ENCODE measurements at places on chromosomes 1 and 21.

- no peak for DNase-seq
Measured at GRCh38 chr1:45444609-45445131, 46.3 kb downstream of the TESK2 start.

DNA sequence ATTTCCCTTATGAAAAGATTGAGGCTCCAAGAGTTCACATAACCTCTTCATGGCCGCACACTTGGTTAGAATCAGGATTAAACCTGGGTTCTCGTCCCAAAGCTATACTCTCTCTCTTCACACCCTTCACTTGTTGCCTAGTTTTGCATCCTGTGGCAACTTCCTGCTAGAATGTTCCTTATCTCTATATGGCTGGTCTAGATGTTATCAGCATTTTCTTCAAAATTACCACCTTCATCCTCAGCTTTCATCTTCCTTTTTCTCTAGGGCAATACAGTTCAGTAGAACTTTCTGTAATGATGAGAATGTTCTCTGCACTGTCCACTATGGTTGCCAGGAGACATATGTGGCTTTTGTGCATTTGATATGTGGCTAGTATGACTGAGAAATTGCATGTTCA lies 31.1 kb upstream of the BCAR3 start:
- no peak for DNase-seq

DNA sequence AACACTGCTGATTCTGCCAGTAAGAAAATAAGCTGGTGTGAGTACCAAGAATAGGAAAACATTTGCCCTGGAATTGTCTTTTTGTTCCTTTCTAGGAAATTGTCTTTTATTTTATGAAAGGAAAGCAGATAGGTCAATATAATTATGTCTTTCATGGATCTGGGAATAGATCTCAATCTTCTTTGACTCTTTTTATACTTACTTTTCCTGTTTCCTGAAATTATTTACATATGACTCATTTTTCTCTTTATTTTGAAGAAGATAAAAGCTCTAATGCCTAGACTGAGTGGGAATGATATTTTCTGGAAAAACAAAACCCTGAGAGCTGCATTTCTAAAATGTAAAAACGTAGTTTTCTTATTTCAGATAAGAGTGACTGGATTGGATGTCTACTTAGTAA lies 100.1 kb downstream of the MAN1A2 start:
- DNase-seq: peak; percentile 36

- DNase-seq: no peak
Measured at GRCh38 chr21:43012596-43012995, 38.2 kb downstream of the PKNOX1 start.

DNA sequence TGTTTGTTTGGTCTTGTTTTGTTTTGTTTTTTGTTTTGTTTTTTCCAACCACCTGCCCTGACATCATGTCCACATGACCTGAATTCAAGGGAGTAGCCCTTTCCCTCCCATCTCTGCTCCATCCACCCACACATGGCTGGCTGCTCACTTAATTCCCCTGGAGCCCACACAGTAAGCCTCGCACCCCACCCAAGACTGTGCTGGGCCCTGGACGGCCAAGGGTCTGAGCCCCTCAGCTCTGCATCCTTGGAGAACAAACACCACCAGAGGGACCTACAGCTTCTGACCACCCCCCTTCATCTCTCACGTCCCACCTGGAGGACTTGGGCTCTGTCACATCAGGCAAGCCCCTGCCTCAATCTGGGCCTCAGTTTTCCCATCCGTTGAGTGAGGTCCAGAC lies 39.1 kb downstream of the MATN1 start:
- DNase-seq: no peak

DNA sequence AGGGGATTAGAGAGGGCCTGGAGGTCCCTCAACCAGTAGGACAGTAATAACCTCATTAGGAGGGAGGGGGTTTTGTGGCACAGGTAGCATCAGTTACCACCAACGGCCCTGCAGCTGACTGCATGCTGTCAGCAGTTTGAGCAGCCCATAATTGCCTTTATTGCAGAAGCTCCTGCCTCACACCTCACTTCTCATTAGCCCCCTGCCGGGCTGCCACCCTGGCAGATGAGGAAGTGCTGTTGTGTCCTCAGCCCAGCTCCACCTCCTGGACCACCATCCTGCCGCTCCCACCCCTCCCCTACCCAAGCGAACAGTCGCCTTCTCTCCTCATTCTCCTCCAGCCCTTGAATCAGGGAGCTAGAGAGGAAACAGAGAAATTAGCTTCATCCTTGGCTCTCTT lies 237.4 kb downstream of the LMX1A start:
- DNase-seq: no peak

DNA sequence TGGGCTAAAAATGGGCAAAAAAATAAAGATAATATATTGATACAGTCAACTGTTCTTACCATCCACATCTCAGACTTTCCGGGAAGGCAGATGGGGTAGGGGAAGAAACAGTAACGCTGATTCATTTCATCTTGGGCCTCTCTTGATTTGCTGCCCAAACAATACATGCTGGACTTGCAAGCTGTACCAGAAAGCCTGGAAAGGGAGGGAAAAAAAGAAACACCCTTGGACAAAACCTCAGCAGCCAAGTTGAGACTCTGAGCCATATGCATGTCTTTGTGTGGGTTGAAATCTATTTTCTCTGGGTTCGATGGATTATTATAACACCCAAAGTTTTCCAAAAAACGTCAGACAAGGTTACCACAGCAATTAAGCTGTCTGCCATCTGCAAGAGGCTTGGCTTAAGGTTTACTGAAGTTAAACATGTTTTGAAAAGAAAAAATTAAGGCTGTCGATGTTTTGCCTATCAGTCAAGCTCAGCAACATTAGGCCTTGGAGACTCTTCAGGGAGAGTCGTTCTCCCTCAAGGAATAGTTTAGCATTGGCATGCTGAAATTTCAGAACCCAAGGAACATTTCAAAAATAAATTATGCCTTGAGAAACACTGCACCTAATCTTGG lies 71.2 kb downstream of the PSMG1 start:
- no peak for DNase-seq

DNA sequence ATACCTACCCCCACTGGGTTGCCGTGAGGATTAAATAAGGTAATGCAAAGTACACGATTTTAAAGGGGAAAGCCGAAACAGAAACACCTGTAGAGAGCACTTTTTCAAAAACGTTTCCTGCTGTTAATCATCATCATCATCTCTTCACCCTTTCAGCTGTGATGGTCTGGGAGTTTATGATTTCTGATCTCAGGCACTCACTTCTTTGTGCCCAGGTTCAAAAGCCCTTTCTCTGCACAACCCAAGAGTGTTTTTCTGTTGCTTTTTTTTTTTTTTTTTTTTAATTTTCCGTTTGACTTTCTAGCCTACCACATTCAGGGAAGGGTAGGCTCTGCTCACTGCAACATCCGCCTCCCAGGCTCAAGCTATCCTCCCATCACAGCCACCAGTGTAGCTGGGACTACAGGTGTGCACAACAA lies 936 bp upstream of the UBXN11 start:
- DNase-seq: no peak

- no peak for DNase-seq
Measured at GRCh38 chr1:26913754-26914619, at the start of gene NR0B2. Gene NR0B2, minus strand, starts transcription at chr1:26913975. Its CDS starts 35 bp downstream, at chr1:26913940.

GRCh38 chr1:89037186-89037585 lies 14.5 kb upstream of the GBP3 start:
- no peak for DNase-seq

GRCh38 chr21:35352066-35352770 lies 303.1 kb upstream of the RUNX1 start:
- DNase-seq: no peak

DNA sequence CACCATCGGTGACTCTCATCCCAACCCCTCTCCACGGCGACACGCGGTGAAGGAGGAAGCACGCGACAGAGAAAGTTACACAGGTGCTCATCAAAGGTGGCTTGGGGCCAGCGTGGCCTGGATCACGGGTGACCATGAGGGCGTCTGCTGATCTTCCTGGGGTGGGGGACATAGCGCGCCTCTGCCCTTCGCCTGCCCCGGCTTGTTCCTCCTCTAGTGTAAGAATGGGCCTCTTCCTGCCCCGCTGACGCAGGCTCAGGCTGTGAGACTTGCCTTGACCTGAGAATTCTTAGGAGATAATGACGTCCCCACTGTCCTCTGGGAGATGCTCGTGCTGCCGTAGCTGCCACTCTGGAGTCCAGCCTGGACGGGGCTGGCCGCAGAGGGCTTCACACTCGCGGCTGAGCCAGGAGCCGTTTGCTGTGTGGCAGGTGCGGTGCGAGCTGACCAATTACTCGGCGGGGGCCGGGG lies 39.0 kb upstream of the TMEM52 start:
- no peak for DNase-seq

- no peak for DNase-seq
Measured at GRCh38 chr1:73366734-73367413, 831.1 kb downstream of the LRRIQ3 start.

DNA sequence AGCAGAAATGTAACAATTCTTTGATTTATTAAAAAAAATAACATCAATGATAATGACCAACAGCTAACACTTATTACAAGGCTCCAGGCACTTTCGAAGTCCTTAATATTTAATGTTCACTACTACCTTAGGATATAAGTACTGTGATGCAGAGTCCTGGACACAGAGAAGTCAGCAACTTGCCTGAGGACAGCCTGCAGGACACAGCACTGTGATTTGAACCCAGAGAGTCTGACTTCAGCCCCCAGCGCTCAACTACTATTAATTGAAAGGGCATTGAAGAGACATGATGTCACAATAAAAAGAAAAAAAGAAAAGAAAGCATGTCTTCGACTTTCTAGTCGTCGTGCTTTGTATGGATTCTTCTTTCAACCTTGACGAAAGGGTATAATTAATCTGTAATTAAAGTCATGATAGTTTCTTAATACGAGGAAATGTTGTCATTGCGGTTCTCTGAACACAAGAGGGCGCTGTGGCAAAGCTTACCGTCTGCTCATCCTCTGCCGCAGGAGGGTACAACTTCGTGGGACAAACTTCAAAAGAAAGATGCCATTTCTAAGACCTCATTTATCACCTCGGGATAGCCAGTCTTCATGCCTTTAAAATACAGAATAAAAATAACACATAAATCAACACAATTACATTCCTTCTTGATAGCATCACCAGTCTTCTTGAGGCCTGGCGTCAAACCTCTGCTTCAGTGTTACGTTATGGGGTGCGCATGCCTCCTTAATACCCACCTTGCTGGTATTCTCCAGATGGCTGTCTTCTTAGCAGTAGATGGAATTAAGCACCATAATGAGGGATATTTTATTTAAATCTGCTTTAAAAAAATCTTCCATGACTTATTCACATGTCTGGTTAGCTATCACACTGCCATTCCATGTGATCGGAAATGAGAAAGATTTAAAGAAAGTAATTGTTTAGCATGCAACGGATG lies 240.1 kb downstream of the DISC1 start:
- peak; percentile 60 for DNase-seq

GRCh38 chr1:203567596-203567995 lies 59.0 kb upstream of the ATP2B4 start:
- no peak for DNase-seq

DNA sequence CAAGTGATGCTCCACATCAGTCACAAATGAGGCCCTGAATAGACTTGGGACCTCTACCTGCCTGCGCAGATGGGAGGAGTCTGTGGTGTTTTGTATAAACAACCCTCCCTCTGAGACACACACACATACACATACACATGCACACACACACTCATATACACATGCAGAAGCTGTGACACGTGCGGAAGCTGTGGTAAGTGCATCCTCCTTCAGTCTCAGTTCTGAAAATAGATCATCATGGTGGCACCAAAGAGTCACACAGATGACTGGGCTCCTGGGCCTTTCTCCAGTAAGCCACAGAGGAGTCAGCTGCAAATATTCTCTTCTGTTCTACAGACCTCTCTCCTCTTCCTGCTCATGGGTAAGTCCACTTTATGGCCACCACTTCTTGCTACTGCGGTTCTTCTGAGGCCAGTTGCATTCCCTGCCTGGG lies at the start of gene LY9:
Gene LY9, plus strand, starts transcription at position 224 of the 433 bp plus-strand sequence. Its CDS starts 14 bp downstream, at position 238.
- no peak for DNase-seq

DNA sequence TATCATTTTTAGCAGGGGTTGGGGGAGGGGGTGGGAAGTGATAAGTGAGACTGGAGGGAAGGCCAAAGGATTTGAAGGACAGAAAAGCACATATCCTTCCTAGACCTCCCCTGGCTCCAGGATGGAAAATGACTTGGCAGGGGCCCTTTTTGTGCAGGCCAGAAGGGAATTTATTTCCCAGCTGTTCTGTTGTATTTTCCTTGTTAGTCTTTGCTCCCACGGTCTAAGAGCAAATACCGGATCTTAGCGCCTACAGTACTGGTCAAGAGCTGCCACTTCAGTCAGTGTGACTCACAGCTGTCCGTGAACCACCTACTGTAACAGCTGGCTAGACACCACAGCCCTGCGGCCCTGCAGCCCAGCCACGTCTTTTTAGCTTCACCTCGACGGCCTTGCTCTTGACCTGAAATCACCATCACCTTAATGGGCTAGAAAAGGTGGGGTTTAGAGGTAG lies 51.0 kb upstream of the ERRFI1 start:
- DNase-seq: peak; percentile 60

DNA sequence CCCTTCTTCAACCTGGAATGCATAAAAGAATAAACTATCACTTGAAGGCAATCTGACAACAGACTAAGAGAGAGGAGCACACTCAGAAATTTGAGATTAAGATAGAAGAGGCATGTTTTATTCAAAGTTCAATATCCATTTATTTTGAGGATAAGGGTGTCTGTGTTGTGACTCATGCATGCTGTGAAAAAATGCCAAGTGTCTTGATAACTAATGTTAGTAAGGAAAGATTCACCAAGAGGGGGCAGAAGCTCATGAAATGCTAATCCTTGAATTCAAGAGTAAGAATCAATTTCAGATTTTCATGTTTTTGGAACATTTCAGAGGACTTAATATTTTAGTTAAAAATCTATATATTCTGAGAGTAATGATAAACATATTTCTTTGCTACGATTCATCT lies 94.0 kb downstream of the IFI44 start:
- DNase-seq: no peak

DNA sequence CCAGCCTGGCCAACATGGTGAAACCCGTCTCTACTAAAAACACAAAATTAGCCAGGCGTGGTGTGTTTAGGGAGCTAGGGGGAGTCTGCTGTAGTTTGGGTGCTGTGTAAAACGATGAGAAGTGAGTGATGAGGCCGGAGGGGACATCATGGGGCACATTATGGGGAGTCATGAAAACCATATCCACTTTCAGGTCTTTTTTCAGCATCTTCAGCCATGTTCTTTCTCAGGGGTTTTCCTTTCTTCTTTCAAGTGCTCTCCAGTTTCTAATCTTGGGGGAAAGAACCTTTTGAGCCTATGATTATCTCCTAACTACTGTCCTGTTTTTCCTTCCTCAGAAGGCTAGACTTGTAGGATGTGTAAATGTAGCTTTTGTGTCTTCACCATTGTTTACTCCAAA lies 14.4 kb downstream of the KDM4A start:
- no peak for DNase-seq

GRCh38 chr1:177007437-177008161 lies 156.9 kb downstream of the ASTN1 start:
- no peak for DNase-seq

- no peak for DNase-seq
Measured at GRCh38 chr1:24567792-24568388, 12.0 kb downstream of the NCMAP start.

- DNase-seq: no peak
Measured at GRCh38 chr1:193283016-193283415, 96.6 kb upstream of the B3GALT2 start.

DNA sequence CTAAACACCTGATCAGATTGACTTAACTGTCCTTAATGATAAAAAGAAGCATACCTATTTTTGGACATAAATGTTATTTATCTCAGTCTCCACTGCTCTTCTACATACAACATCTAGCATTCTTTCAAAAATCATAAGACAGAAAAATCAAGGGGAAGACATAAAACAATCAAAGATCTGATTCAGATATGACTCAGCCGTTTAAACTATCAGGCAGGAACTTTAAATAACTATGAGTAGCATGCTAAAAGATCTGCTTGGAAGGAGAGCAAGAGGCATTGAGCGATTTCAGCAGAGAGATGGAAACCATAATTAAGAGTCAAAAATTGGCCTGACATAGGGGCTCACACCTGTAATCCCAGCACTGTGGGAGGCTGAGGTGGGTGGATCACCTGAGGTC lies 27.2 kb upstream of the SLC22A15 start:
- DNase-seq: peak; percentile 10
